Activated CD4-positive, alpha-beta T cell treated with anti-CD3 and anti-CD28 coated beads, Interleukin-2, amount 50 U/mL, for 4 hours (primary cell): ENCODE measurements at places on chromosomes 11 and 22.

DNA sequence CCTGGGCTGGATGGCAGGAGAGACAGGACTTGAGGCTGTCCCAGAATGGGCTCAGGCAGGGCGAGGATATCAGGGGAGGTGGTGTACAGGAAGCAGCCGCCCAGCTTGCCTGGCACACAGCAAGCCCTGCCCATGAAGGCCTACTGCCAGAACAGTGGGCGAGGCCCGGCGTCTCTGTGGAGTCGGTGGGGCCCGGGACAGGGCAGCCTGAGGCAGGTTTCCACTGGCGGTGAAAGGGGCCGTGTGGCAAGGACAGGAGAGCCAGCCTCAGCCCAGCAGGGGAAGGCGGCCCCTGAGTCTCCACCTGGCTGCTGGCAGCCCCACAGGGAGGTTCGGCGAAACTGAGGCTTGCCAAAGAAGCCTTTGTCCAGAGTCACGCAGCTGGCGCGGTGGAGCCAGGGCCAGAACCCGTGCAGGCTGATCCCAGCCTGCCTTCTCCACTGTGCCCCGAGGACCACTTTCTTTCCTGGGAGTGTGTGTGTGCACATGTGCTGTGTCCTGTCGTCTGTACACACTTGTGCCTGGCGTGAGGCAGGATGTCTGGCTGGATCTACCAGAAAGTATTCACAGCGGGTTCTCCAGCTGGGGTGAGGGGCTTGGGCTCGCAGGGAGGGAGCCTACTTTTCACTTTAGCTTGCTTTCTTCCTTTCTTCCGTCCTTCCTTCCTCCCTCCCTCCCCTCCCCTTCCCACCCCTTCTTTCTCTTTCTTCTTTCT is 1.2 kb downstream of the TSPO start:
- peak; percentile 50 for DNase-seq

DNA sequence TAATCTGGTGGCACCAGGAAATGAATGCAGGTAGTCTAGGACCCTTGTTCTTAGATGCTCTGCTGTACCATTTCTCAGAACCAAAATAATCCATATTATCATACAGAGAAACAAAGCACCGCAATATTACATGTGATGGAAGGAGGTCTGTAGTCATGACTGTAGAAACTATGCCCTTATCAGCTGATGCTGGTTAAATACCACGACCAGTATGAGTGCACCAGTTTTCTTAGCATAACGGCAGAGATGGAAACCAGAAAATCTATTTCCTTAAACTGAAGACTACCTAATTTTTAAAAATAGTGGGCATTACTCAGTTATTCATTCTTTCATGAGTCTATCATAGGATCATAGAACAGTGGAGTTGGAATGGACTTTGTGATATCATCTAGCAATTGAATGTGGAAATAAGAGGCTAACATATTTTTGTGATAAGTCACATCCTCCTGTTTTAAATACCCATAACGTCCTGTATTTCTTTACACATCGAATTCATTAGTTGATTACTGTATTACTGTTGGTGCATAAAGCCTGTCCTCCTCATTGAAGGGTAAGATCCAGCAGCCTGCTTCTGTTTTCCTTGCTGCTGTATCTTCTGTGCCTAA is 15.1 kb downstream of the JHY start:
- no peak for DNase-seq

GRCh38 chr11:15584158-15584557 is 469.4 kb downstream of the INSC start:
- DNase-seq, result no peak

GRCh38 chr11:10605941-10606381 is 37.5 kb upstream of the LYVE1 start:
- no peak for DNase-seq

DNA sequence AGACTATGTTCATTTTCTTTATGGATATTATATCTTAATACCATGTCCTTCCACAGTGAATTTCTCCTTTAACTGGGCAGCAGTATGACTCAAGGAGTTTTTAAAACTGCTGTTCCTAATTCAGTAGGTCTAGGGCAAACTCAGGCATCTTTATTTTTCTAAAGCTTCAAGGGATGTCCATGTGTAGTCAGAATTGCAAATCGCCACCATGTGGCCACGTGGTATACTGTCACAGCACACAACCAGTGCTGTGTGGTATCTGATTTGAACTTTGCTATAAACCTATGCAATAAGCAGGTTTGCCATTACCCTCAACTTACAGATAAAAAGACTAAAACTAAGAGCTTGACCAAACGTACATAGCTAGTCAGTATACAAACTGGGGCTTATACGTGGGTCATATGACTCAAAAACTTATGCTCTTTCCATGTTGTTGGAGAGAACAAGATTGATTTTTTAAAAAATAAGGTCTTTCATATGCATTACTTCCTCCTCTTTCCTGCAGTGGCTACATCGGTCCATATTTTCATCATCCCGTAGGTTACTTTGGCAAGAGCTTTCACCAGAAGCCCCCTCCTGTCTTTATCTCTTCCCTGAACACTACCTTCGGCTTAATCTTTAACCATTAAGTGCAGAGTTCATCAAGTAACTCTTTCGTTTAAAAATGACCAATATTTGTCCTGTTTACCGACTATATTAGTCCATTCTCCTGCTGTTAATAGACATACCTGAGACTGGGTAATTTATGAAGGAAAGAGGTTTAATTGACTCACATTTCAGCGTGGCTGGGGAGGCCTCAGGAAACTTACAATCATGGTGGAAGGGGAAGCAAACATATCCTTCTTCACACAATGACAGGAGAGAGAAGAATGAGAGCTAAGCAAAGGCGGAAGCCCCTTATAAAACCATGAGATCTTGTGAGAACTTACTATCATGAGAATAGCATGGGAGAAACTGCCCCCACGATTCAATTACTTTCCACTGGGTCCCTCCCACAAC is 8.0 kb upstream of the HTATIP2 start:
- DNase-seq, result peak; percentile 27

GRCh38 chr22:25070956-25071355 is 118.4 kb downstream of the KIAA1671 start:
- no peak for DNase-seq
